ENCODE measurements at places on chromosomes 5 and 9.

DNA sequence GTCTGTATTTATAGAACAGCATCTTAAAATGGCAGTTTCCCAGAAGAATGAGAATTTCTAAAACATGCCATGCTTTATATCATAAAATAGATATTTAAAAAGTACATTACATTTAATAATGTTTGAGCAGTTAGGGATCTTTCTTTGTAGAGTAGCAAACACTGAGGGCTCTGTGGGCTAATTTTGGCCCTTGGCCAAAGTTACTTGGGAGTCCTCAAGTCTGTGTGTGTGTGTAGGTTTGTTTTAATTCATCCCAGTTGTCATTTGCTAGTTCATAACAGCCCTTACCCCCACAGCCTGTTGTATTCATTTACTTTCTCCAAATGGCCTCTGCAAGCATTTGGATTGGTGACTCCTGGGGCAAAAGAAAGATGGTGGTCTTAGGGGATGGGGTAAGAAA, 576.4 kb upstream of the SGCD start:
- DNase-seq, result no peak

- no peak for DNase-seq
Measured at GRCh38 chr5:14659821-14660607, 4.5 kb upstream of the OTULIN start.

DNA sequence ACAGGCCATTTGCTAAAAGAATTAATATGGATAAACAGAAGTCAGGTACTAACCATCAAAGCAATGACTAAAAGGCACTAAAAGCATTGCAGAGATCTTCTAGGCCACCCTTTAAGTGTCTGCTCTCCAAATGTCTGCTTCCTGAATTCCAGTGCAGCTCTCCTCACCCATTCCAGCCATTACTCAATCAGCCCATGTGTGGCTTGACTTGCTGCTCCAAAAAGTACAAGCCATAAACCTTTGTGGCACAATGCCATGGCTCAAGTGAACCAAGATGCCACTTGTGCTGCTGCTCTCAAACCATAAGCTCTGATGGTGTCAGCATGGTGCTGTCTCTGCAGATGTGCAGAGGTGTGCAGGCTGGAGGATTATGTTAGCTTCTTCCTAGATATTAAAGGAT, 290.2 kb upstream of the POU5F2 start:
- DNase-seq, result no peak

GRCh38 chr5:179319123-179319522, 26.1 kb downstream of the ADAMTS2 start:
- DNase-seq, result no peak

GRCh38 chr9:117706421-117707116, 2.4 kb downstream of the TLR4 start:
- no peak for DNase-seq

DNA sequence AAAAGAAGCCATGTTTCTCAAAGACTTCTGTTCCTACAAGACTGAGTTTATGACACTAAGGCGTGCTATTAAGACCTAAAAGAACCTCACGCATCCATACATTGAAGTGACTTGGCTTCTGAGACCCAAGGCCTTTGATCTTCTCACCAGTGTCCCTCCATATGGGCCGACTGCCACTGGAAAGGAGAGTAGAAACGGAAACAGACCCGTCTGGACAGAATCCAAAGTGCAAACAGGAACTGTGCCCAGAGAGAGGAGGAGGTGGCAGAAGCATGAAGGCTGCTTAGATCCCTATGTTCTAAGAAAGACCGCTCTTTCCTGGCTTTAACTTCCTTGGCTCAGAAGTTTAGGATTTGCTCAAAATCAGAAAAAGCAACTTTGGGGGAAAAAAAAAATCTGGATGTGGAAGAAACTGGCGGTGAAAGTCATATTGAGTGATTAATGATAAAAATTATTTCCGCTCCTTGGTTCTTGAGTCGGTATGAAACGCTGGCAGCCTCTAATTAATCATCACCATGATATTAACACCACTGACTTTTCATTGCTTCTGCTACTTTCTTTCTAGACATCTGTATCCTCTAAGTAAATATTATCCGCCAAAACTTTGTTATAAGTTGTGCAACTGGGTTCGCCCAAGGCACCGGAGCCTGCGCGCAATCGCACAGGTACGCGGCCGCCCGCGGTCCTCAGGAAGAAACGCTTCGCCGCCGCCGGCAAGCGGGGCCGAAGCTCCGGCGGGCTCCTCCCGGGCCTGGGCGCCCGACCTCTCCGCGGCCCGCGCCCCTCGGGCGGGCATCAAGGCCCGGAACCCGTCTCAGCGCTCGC, 726 bp downstream of the DAP start:
- peak; percentile 54 for DNase-seq

DNA sequence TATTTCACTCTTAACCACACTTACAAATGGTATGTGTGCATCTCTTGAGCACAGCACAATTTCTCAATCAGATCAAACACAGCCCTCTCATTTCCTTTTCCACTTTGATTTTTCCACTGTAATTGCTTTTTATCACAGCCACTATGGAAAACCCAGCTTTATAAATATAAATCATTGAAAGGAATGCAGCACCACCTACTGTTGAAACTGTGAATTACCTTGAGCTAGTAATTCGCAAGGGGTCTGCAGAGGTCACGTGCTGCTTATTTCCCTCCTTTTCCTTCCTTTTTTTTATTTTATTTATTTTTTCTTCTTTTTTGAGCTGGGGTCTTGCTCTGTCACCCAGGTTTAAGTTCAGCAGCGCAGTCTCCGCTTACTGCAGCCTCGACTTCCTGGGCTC, 76.9 kb downstream of the CDH6 start:
- DNase-seq, result no peak

- DNase-seq, result no peak
Measured at GRCh38 chr9:13939134-13939533, 374.8 kb downstream of the NFIB start.

GRCh38 chr9:114972510-114973136, 42.2 kb upstream of the TNFSF8 start:
- no peak for DNase-seq

GRCh38 chr9:35042081-35042604, 30.3 kb downstream of the VCP start:
- no peak for DNase-seq

- DNase-seq, result no peak
Measured at GRCh38 chr9:123040801-123041200, 7.3 kb downstream of the GPR21 start.

- DNase-seq, result no peak
Measured at GRCh38 chr5:157592594-157592993, 17.0 kb upstream of the ADAM19 start.

DNA sequence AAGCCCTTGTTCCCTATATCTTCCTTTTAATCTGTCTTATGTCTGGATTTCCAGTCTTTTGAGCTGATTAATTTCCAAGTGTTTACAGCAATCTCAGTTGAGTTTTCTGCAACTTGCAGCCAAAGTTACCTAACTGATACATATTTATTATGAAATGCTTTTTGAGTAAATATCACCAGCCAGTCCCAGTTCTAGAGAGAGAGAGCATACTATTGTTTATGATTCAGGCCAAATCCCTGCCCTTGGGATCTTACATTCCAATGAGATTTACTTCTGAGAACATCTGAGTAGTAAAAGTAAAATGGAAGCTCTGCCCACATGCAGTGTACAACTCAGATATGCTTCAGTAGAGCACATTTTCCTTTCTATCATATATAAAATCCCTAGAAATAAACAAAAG, 661.7 kb downstream of the KCTD16 start:
- DNase-seq, result no peak

DNA sequence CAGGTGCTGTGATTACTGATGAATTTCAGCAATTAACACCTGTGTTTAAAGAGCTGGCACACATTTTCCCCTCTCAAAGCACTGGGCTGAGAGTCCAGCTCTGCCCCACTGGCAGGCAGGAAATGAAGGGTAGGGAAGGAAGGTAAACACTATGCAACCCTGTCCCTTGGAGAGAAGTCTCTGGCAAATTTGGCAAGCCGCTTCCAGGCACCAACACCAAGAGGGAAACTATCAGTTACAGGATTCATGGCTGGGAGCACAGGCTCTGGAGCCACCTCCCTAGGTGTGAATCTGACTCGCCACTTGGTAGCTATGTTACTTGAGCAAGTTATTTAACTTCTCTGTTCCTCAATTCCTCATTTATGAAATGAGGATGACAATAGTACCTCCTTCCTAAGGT, 3.3 kb downstream of the ANKS6 start:
- DNase-seq, result peak; percentile 33

GRCh38 chr5:176447591-176447977, 601 bp upstream of the FAF2 start:
- no peak for DNase-seq

DNA sequence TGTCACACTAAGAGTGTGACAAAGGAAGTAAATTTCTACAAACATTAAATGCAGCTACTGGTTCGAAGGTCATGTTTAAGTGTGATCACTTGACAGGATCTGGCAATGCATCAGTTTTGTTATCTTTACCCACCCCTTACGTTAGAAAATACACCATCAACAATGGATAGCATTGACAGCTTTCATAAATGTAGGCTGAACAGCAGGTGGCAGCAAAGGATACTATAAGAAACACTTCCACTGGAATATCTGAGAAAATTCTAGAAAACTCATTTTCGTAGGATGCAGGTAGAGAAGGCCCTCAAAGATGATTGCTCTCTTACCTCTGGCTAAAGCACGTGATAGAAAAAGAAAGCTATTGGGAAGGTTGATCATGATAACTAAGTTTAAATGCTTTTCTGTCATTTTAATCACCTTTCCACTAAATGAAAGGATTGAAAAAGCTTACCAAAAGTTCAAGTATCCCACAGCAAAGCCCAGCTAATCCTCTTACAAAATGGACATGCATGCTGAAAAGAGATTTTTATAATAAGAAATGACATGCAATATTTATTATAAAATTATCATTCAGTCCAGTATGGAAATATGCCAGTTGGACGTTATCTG, 292.5 kb downstream of the PARP8 start:
- DNase-seq, result no peak

- DNase-seq, result no peak
Measured at GRCh38 chr9:109779711-109780452, at the start of gene PALM2AKAP2. Gene PALM2AKAP2, plus strand, starts transcription at chr9:109780198. Its CDS starts 291 bp downstream, at chr9:109780489.

DNA sequence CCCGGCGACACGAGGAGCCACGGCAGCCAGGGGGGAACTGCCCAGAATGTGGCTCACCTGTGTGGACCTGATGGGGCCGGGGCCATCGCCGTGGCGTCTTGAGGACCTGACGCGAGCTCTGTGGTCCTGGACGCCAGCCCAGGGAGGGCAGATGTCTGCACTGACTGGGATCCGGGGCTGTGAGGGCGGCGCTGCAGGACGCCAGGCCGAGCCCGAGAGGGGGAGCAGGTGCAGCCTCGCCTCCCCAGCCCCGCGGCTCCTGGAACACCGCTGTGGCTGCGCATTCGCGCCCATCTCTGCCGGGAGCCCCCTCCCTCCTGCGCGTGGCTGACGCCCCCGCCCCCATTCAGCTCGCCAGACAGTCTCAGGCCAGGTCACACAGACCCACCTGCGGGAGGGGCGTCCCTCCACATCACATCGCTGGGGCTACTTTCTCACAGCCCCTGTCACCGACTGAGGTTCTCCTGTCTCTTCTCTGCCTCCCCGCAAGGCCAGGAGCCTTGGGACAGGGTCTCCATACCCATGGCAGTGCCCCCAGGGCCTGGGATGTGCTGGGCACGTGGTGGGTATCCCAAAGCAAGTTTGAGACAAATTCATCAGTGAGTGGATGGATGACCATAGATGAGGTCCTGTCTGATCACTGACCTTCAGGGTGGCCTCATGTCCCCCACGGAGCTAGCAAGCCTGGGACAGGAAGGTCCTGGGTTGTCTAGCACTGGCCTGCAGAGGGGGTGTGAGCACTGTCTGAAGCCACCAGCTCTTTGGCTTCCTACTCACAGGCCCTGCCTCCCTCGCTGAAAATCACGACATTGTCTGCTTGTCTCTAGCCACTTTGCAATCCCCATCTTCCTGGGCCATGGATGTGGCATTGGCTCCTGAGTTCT, 47.3 kb downstream of the RASGEF1C start:
- peak; percentile 30 for DNase-seq

- DNase-seq, result no peak
Measured at GRCh38 chr9:90099262-90099963, 494.6 kb downstream of the GADD45G start.

DNA sequence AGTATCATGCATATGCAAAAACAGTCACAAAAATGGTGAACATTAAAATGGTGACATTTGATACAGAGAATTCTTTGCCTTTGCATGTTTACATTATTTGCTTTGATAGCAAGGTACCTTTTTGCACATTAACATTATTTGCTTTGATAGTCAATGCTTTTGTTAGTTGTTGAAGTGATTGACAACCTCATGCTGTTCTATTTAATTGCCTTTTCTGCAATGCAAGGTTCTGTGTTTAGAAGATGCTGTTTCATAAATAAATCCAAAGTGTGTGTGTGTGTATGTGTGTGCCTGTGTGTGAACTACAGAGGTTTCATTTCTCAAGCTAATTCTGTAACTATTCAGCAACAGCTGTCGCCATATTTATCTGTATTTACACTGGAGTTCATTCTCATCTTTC, 668.7 kb downstream of the NR2F1-AS1 start:
- no peak for DNase-seq

DNA sequence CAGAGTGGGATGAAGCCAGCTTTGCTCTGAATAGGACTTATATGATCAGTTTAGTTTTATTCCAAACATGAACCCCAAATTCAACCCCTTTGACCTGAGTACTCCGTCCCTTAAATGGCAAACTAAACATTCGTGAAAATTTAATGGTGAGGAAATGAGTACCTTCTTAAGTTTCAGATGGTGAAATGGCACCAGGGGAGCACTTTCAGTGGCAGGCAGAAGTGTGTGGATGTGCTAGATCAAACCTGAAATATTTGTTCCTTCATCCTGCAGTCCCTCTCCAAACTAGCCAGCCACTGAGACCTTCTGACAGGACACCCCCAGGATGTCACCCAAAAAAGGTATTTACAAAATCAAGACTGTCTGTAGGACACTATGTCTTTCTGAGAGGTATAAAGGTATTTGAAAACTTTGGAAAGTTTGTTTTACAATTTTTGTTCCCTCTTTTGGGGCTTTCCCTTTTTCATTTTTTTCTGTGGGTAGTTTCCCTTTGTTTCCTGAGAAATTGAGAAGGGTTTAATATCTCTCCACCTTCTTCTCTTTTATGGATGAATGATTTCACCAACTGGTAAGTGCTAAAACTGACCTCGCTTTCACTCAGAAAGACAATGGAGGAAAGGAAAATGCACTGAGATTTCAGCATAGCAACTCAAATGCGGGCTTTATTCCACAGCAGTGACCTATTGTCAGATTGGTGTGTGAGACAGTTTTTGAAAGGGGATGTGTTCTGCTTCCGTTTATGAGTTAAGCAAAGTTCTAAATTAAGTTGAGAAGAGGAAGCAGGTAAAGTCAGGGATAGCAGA, 127.1 kb downstream of the TMC1 start:
- no peak for DNase-seq

Measured in activated CD8-positive, alpha-beta memory T cell treated with anti-CD3 and anti-CD28 coated beads, Interleukin-2, amount 10 ng/mL, durations not matched to agents 7 days and 5 days (primary cell).